ENCODE measurements at places on chromosomes 2 and 18. TPM values are rescaled to one million over a fixed set of nuclear protein-coding genes. Genes with fewer than 3 reads are reported as not detected.

DNA sequence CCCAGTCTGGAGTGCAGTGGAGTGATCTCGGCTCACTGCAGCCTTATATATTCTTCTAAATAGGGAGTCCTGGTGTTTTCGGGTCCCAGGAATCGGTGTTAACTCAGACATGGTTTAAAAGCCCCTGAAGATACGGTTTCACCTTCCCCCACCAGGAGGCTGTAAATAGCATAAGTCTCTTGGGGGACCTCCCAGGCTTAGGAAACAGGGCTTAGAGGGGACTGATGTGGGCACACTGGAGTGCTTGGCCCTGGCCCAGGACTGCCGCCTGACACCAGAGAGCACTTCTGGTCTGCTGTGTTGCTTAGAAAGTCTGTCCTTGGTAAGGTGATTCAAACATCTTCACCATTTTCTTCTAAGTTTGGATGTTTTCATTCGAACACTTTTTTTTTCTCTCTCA, 39.7 kb upstream of the MAP4K4 start:
- H3K27ac ChIP-seq, result no peak overlapping the region
- H3K27me3 ChIP-seq, result no peaks in the 10 kb centered on the region
- no peaks in the 10 kb centered on the region for H3K4me1 ChIP-seq
- no peak for DNase-seq

GRCh38 chr2:109260886-109261700, 132.1 kb downstream of the SH3RF3 start:
- no peak overlapping the region for H3K4me3 ChIP-seq
- no peaks in the 10 kb centered on the region for H3K4me1 ChIP-seq
- no peaks in the 10 kb centered on the region for H3K36me3 ChIP-seq
- no peak overlapping the region for H3K27ac ChIP-seq
- DNase-seq, result no peak

DNA sequence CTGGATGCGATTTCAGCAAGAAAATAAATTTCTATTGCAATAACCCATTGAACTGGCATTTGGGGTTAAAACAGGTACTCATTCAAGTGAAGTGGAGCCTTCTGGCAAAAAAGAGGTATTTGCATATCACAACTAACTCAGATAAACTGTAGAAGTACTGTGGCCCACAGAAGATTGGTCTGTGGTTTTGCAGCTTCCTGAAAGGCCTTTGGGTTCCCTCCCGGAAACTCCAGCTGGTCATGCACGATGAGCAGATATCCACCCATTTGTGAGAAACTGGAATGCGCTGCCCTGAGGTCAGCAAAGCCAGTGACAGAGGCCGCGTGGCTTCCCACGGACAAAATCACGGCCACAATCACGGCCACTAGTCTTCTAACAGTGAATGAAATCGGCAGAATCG, 106.3 kb downstream of the EPHA4 start:
- H3K27me3 ChIP-seq, result no peaks in the 10 kb centered on the region
- DNase-seq, result no peak
- H3K36me3 ChIP-seq, result no peaks in the 10 kb centered on the region
- no peaks in the 10 kb centered on the region for H3K4me1 ChIP-seq
- no peak overlapping the region for H3K4me3 ChIP-seq
- no peak overlapping the region for H3K27ac ChIP-seq

- no peaks in the 10 kb centered on the region for H3K36me3 ChIP-seq
- H3K4me1 ChIP-seq, result no peaks in the 10 kb centered on the region
- no peaks in the 10 kb centered on the region for H3K27me3 ChIP-seq
- H3K27ac ChIP-seq, result no peak overlapping the region
- DNase-seq, result no peak
Observed at GRCh38 chr2:103986001-103986400, 867.9 kb upstream of the POU3F3 start.

DNA sequence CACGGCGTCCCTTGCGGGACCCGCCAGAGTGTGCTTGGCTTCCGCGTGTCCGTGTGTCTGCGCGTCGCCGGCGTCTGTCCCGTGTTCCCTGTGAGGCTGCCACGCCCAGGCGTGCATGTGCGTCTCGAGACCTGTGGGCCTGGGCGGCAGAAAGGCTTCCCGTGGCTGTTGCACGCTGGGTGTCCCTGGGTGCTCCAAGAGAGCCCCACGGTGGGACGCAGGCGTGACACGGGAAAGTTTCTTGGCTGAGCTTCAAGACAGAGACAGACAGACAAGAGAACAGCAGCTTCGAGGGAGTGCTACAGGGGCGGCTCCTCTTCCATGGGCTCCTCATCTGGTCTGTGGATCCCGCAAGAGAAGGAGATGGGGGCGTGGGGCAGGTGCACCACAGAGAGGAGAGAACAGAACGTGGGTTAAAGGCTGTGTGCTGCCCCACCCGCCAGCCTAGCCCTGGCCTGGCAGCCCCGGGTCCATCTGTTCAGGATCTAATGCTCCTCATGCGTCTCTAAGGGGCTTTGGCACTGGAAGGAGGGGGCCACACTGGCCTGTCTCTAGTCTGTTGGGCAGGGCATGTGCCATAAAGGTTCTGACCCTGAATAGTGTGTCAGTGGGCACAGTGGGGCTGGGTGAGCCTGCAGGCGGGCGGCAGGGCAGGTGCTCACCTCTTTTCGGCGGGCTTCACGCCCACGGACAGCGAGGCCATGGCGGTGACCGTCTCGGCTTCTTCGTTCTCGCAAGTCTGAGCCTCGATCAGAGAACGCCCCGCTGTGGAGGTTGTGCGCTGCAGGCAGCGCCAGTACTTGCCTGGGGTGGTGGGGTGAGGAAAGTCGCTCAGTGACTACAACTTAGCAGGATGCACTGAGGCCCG, 205.1 kb downstream of the TWIST2 start:
- H3K36me3 ChIP-seq, result no peaks in the 10 kb centered on the region
- peak; percentile 40 for DNase-seq
- H3K4me1 ChIP-seq, result no peaks in the 10 kb centered on the region
- no peak overlapping the region for H3K4me3 ChIP-seq

DNA sequence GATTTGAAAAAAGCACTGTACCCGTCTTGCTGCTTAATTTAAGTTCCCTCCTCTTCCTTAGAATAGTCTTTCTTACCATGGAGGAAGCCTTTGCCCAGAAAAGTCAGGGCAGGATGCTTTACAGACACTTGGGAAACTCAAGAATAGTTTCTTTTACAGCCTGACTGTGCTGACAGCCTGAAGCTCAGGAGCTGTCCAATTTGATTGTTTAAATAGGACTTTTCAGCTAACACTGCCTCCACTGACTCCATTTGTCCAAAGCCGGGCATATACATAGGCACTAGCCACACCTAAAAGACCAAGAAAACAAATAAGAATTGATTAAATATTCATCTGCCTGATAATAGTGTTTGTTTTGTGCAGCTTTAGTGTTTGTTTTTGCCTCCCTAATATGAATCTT, 110.9 kb upstream of the L3MBTL4 start:
- no peak overlapping the region for H3K4me3 ChIP-seq
- no peaks in the 10 kb centered on the region for H3K36me3 ChIP-seq
- H3K27ac ChIP-seq, result no peak overlapping the region
- H3K27me3 ChIP-seq, result no peaks in the 10 kb centered on the region

- H3K27ac ChIP-seq, result no peak overlapping the region
- no peaks in the 10 kb centered on the region for H3K27me3 ChIP-seq
- no peak for DNase-seq
- H3K4me3 ChIP-seq, result no peak overlapping the region
Observed at GRCh38 chr2:161947406-161947805, 126.6 kb downstream of the DPP4 start.

- no peaks in the 10 kb centered on the region for H3K36me3 ChIP-seq
- H3K4me1 ChIP-seq, result no peaks in the 10 kb centered on the region
- no peak for DNase-seq
- H3K27ac ChIP-seq, result peak overlapping the region; percentile 22
- no peak overlapping the region for H3K4me3 ChIP-seq
Observed at GRCh38 chr2:201432621-201433393, 18.5 kb downstream of the TRAK2 start.

DNA sequence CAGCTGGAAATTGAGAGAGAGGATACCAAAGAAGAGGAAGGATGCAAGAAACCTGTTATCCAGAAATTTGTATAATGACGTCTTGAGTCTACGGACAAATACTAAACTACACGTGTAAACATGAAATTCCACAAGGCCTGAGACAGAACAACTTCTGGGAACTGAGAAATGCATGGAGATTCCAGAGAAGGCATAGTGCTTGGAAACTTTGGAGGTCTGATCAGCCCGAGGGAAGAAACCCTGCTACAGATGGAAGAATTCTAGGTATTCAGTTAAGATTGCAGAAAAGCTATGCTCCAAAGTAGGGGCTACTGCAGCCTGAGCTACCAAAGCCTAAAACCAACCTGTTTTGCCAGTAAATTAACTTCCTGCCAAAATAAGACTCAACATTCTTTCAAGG, 120.4 kb downstream of the PDCL3 start:
- H3K27ac ChIP-seq, result no peak overlapping the region
- no peak overlapping the region for H3K4me3 ChIP-seq
- no peaks in the 10 kb centered on the region for H3K36me3 ChIP-seq
- H3K27me3 ChIP-seq, result no peaks in the 10 kb centered on the region

DNA sequence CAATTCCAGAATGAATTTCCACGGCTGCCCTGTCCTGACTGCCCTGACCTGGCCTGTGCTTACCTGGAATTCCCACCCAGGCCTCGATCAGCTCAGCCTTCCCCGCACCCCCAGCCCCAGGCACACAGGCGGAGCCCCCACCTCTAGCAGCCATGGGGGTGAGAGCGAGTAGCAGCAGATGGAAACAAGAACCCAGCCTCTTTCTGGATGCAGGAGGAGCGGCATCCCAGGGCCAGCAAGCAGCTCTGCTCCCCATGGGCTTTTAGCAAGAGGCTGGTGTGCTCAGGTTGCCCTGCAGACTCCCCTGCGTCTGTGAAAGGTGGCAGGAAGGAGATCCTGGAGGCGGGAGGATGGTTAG, 101.8 kb downstream of the TPO start:
- no peaks in the 10 kb centered on the region for H3K36me3 ChIP-seq
- H3K27ac ChIP-seq, result no peak overlapping the region
- no peaks in the 10 kb centered on the region for H3K4me1 ChIP-seq
- no peak overlapping the region for H3K4me3 ChIP-seq

DNA sequence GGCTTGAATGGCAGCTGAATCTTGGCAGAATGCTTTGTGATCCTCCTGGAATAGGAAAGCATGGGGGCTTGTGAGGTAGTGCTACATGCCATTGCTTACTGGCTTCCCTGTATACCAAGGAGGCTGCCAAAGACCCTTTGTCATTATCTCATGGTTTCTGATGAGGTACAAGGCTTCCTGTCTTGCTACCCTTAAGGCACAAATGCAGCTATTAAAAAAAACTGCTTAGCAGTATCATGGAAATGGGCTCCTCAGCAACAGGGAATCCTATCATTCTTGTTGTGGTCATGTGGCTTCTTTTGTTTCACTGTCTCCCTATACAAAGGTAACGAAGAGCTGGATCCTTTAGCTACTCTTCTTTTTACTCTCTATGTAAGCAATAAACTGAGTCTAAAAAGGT, 6.6 kb upstream of the KANSL1L start:
- no peaks in the 10 kb centered on the region for H3K27me3 ChIP-seq
- H3K4me1 ChIP-seq, result no peaks in the 10 kb centered on the region
- no peak overlapping the region for H3K4me3 ChIP-seq

DNA sequence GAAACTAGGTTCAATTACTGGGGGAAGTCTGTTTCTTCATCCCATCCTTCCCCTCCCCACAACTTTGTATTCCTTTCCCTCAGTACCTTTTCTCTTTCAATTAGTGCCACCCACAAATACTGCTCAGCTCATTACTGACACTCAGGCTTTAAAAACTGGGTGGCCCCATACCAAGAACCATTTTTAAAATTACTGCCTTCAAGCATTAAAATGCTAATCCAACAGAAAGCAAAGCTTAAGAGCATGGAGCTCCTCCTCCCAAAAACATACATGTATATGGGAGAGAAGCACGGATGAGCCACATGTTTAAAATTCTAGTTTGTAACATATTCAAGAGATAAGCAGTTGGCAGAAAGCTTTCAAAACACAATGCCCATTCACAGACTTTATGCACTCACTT, 44.0 kb downstream of the IRS1 start:
- no peak for DNase-seq
- no peak overlapping the region for H3K27ac ChIP-seq
- peaks cover 21% of the 10 kb centered on the region for H3K4me1 ChIP-seq
- no peaks in the 10 kb centered on the region for H3K36me3 ChIP-seq

- no peak for DNase-seq
- H3K36me3 ChIP-seq, result no peaks in the 10 kb centered on the region
- H3K4me1 ChIP-seq, result no peaks in the 10 kb centered on the region
- no peak overlapping the region for H3K4me3 ChIP-seq
- H3K27ac ChIP-seq, result no peak overlapping the region
- no peaks in the 10 kb centered on the region for H3K27me3 ChIP-seq
Observed at GRCh38 chr2:83368461-83368860, 1090.6 kb downstream of the SUCLG1 start.

- no peaks in the 10 kb centered on the region for H3K36me3 ChIP-seq
- no peaks in the 10 kb centered on the region for H3K4me1 ChIP-seq
- no peak overlapping the region for H3K4me3 ChIP-seq
- no peak for DNase-seq
- no peaks in the 10 kb centered on the region for H3K27me3 ChIP-seq
Observed at GRCh38 chr2:9405636-9406035, 17.7 kb downstream of the ITGB1BP1 start.

DNA sequence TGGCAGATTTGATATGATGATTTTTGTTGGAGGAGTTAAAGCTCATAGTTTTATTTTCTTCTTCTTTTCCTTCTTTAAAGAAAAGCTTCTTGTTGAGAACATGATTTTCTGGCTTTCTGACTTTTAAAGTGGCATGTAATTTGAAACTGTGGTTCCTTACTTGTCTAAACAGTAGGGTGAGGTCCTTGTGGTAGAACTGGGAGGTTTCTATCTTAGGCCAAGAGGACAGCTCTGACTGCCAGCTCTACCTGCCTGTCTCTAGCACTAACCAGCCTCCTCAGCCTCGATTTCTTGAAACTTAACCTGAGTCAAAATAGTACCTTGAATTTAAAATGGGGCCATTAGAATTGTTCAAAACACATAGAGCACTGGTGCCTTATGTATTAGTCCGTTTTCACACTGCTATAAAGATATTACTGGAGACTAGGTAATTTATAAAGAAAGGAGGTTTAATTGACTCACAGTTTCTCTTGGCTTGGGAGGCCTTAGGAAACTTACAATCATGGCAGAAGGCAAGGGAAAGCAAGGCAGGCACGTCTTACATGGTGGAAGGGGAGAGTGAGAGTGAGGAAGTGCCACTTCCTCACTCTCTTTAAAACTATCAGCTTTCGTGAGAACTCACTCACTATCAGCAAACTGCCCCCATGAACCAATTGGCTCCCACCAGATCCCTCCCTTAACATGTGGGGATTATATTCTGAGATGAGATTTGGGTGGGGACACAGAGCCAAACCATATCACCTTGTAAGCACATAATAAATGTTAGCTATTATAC, 119.0 kb downstream of the CERS6 start:
- H3K36me3 ChIP-seq, result no peaks in the 10 kb centered on the region
- H3K4me3 ChIP-seq, result no peak overlapping the region
- H3K4me1 ChIP-seq, result no peaks in the 10 kb centered on the region
- H3K27me3 ChIP-seq, result no peaks in the 10 kb centered on the region
- no peak overlapping the region for H3K27ac ChIP-seq
- DNase-seq, result no peak

The ZAP70 gene
- 28.7 TPM for total RNA-seq

The TYW5 gene
- total RNA-seq, result 7.4 TPM

The BMPR2 gene
- total RNA-seq, result 31.4 TPM

The ZC3H6 gene
- total RNA-seq, result 5.6 TPM

The RND3 gene
- total RNA-seq, result 14.9 TPM

The CDH19 gene
- 2.5 TPM for total RNA-seq

The GAD1 gene
- total RNA-seq, result not detected

The WDR35 gene
- total RNA-seq, result 3.7 TPM

The OR6B2 gene
- total RNA-seq, result not detected

The SMCHD1 gene
- 103 TPM for total RNA-seq

The NT5DC4 gene
- not detected for total RNA-seq
